ENCODE measurements at places on chromosomes 3 and 15.

DNA sequence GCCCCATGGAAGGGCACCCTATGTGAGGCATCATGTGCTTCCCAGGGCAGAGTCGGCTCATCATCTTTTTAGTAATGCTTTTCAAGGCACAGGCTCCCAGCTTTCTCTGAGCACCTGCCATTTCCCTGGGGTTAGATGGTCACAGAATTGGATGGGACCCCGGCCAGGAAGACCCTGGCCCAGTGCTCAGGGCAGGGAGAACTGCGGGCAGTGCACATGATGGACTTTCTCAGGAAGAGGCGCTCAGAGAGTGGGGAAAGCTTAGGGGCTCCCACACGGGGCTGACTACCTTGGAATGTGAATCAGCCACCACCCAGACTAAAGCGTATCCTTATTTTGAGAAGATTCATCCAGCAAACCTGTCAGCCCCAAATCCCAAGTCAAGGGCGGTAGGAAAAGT, 16.5 kb upstream of the SKOR1 start:
- DNase-seq = no peak

DNA sequence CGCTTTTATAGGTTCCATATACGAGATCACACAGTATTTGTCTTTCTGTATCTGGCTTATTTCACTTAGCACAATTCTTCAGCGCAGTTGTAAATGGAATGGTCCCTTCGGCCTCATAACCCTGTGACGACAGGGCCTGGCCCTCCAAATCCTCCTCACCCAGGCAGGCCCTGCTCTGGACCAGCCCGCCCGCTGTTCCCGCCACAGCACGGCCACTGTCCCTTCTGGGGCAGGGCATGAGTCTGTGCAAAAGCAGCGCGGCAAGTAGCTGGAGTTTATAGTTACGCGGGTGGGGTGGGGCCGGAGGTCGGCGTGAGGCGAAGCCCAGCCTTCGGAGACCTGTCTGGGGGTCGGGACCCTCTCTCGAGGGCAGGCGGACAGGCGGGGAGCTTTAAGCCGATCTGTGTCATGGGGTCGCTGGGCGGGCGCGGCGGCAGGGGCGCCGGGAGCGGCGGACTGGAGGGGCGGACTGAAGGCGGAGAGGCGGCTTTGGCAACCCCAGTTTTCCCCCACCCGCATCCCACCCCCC, 543 bp downstream of the ARPIN start:
- DNase-seq = no peak

DNA sequence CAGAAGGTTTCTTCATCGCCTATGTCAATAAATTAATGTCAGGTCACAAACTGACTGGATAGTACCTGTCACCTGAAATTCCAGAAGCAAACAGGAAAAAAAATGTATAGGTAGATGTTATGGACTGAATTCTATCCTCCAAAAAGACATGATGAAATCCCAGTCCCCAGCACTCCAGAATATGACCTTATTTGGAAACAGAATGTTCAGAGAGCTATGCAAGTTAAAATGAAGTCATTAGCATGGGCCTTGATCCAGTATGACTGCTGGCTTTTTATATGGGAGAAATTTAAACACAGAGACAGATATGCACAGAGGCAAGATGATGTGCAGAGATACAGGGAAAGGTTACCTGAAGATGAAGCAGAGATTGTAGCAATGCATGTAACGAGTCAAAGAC, 953.4 kb downstream of the ZPLD1 start:
- DNase-seq = no peak

DNA sequence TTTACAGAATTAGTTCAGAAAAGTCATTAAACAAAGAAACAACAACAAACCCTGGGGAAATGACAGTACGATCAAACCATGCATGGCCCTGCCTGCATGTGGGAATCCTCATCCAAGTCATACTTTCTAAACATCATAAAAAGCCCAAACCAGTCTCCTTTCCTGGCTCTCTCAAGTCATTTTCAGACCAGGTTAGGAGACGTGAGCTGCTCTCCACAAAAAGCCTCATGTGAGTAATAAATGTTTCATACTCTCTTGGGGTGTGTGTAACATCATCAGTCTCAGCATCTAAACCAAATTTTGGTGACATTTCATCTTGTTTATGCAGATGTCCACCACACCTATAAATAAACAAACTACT, 18.9 kb downstream of the GREM1 start:
- DNase-seq = no peak

- no peak for DNase-seq
Observed at GRCh38 chr3:16060358-16060852, 114.1 kb upstream of the GALNT15 start.

DNA sequence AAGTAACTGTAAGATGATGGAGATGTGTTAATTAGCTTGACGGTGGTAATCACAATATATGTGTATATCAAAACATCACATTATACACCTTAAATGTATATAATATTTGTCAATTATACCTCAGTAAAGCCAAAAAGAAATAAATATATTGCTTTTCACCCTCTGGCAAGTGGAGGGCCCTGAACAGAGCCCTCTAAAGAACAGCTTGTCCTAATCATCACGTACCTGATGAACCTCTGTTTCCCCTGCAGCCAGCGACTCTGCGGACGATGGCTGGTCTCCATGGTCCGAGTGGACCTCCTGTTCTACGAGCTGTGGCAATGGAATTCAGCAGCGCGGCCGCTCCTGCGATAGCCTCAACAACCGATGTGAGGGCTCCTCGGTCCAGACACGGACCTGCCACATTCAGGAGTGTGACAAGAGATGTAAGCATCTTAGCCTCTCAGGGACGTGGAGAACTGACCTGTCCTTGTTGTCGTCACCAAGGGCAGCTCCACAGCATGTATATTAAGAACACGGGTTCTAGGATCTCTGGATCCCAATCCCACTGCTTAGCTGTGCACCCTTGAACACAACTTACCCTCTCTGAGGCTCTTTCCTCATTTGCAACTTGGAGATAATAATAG, 6.3 kb downstream of the THBS1 start:
- no peak for DNase-seq

DNA sequence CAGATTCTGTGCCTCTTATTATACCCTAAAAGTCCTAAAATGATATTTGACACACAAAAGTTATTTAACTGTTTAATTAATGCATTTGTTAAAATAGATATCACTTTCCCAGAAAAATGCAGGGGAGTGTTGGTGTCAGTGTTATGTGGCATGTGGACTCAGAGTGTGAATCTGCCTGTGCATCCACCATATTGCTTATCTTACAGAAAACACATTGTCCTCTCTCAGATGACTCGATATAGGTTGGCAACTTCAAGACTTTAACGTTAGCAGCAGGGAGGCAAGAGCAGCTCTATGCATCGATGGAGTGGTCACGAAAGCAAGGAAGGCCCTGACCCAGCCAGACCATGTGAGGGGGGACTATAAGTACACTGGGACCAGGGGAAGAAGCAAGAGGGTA, 165.4 kb upstream of the DCBLD2 start:
- DNase-seq = no peak

GRCh38 chr3:17945799-17946399, 203.5 kb upstream of the TBC1D5 start:
- no peak for DNase-seq

GRCh38 chr3:179244878-179245277, 6.0 kb downstream of the KCNMB3 start:
- no peak for DNase-seq

Measured in activated CD8-positive, alpha-beta memory T cell treated with anti-CD3 and anti-CD28 coated beads for 1 hour (primary cell).